Kidney (tissue), 22 donors: ENCODE measurements at places on chromosomes 1 and 21. TPM values are rescaled to one million over a fixed set of nuclear protein-coding genes. Genes with fewer than 3 reads are reported as not detected.

DNA sequence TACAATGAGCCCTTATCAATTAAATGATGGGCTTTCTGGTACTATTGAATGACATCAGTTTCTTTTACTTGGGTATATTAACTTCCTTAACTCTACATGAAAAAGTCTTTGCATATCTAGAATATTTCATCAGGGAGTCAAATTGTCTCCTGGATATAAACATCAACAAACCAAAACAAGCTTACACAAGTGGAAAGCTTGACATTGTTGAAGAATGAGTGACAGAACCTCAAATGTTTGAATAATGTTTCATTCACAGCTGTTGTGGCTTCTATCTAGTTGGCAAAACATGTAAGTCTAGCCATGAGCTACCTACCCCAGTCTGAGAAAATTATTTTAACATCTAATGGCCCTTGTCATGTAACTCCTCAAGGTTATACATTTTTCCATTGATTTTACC lies 604.8 kb upstream of the ADAMTS5 start:
- no peak for DNase-seq

DNA sequence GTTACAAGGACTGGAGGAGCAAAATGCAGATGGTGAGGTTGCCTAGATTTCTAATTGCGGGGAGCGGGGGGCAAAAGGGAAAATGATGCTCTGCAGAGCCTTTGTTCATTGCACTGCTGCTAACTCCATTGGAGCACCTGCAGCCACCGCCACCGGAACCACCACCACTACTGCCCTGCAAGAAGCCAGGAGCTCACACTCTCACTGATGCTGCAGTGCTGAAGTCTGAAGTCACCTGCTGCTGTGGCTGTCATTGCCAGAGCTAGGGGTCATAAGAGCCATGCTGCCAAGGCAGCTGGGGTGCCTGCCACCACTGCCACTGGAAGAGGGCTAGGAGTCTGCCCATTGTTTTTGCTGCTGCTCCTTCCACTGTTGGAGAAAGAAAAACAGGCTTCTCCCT lies 7.3 kb upstream of the HPCAL4 start:
- no peak for DNase-seq

DNA sequence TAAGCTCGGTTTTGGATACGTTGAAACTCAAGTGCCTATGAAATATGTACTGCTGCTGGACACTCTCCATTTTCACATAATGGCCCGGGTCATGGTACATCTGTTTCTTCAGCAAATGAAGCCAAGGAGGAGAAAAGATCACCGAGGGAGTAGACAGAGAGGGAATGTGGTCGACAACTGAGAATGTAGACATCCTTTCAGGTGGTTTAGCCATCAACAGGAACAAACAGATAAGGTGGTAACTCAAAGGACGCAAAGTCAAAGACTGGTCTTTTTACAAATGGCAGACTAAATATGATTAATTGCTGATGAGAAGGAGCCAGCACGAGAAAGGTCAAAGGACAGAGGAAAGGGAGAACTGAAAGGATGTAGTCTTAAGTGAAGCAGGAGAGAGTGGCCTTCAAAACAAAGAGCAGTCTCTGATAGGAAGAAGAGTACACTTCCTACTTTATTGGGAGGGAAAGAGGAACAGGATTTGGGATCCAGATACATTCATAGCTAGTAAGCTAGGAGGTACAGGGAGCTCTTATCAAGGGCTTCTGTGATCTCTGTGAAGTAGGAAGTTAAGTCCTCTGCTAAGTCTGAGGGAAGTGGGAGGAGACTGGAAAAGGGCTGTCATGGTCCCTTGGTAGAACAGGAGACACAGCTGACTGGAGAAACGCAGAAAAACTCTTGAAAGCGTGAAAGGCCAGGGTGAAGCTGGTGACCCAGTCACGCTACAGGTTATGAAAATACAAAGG lies 28.3 kb downstream of the NUP133 start:
- DNase-seq: no peak

- no peak for DNase-seq
Measured at GRCh38 chr1:70319750-70320149, 34.8 kb downstream of the ANKRD13C start.

DNA sequence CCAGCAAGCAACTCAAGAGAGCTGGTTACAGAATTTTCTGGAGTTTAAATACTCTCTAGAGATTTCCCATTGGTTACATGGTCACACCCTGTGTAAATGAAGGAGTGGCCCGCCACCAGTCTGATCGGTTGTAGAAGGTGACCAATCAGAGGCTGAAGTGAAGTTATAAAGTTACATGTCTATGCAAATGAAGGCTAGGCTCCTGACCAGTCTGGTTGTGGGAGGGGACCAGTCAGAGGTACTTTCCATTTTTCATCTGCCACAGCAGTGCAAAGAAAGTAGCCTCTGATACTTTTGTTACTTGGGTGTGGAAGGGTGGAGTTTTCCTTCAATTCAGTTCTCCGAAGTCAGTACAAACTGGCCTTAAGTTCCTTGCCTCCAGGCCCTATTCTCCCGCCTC lies 273.7 kb downstream of the BARHL2 start:
- no peak for DNase-seq

DNA sequence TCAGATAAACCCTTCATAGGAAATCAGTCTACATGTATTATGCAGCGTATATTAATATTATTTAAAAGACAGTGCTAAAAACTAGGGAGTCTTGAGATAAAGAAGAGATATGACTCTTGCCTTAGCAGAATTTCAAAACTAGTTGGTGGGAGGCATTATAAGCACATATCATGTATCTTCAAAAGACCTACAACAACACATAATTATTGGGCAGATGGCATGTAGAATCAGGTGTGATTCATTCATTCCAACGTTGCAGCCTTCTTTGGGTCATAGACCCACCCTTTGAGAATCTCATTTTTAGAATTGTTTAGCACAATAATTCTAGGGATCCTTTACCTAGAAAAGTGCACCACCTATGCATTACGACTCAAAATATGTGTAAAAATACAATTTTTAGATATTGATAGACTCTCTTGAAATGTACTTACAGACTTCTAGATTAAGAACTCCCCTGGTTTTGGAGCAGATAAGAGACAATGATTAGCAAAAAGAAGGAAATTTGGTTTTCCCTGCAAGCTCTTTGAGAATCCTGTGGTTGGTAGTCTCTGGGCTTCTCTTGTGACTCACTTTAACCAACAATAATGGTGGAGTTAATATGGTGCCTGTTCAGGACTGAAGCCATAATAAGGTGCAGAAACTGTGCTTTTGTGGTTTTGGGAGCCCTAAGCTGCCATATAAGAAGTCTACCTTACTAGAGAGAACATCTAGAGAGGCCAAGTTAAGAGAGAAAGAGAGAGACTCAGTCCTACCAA lies 85.3 kb upstream of the RGS4 start:
- DNase-seq: no peak

- no peak for DNase-seq
Measured at GRCh38 chr1:94730450-94730849, 89.7 kb upstream of the SLC44A3 start.

DNA sequence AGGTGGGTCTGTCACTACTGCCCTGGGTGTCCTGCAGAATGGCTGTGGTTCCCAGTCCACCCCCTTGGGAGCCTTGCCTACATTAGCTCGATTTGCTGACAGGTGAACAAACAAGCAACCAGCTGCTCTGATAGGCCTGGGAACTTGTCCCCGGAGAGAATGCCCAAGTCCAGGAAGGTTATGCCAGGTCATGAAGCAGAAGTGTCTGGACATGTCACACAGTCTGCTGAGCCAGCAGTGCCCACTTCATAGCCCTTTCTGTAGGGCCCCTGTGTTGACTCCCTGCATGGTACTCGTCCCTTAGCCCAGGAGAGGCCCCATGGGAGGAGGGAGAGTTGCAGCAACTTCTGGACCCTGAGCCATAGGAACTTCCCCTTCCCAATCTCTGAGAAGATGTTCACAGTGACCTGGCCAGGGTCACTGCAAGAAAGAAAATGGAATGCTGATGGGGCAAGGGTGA lies 31.0 kb downstream of the UCK2 start:
- DNase-seq: no peak

DNA sequence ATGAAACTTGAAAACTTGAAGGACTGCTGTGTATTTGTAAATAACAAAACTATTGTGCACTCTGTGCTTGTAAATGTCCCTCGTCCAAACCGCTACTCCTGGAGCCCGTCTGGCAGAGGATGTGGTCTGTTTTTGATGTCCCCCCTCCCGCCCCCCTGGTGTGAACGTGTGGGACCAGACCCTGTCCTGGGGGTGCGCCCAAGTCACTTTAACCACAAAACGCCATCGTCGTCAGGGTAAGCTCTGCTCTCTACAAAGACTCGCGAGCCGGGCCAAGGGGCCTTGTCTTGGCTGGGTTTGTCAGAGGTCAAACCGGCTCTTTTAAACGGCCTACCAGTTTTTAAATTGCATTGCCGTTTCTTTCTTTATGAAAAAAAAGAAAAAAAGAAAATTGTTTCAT lies 87.4 kb upstream of the TMEM51 start:
- no peak for DNase-seq

The TEX38 gene
- total RNA-seq: 0.35 TPM

The BRDT gene
- not detected for total RNA-seq

The AJAP1 gene
- 5.5 TPM for total RNA-seq
